Kidney capillary endothelial cell (primary cell): ENCODE measurements at places on chromosomes 4 and X.

GRCh38 chrX:57528670-57529255 lies 63.0 kb upstream of the ZXDB start:
- DNase-seq = no peak

GRCh38 chr4:90495936-90496335 lies 368.7 kb downstream of the CCSER1 start:
- DNase-seq = no peak

DNA sequence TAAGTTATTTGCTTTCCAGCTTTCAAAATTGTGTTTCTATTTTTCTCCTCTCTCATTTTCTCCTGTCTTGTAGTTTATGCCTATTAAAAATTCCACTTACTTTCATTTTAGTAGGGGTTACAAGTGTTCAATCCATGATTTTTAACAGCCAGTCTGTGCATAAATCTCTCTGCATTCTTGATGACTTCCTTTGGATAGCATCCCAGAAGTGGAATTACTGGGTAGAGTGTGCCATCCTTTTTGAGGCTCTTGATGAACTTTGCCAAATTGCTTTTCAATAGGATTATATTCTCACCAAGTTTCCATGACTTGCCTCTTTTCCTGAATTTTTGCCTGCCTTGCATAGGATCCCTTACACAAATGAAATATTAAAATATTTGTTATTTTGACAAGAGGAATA lies 58.5 kb downstream of the DIPK2B start:
- DNase-seq = no peak

DNA sequence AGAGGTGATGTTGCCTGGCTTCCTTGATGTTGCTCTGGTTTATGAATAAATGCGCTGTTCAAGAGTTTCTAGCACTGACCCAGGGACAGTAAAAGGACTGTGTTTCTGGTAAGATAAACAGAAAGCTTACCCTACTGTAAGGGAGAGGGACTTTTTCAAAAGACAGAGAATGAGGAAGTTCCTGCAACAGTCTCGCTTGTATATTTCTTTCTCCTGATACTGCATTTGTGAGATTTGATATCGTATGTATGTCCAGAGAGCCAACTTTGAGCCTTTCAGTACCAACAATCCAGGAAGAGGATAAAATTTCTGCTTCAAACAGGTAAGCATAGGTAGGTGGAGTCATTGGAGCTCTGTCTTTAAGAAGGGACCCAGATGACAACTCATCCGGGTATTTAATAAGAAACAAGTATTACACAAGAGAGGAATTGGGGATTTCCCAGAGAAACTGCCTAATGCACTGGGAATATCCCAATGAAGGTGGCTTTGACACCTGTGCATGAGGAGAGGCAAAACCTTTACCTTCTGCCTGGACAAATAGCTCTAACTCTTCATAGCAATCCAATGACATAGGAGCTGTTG lies 773 bp downstream of the DAPP1 start:
- DNase-seq = no peak

DNA sequence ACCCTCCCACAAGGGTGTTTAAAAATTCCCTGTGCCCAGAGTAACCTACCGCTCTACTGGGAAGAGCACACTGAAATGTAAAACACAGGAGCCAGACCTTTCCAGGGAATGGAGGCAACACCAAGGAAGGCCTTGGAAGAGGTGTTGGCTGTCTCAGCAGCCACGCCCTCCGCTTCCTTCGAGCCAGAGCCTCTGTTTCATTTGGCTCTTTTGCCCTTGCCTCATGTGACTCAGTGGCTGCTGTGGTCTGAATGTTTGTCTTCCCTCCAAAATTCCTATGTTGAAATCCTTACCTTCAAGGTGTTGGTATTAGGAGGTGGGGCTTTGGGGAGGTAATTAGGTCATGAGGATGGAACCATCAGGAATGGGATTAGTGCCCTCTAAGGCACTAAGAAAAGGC lies 11.3 kb downstream of the SCD5 start:
- no peak for DNase-seq

DNA sequence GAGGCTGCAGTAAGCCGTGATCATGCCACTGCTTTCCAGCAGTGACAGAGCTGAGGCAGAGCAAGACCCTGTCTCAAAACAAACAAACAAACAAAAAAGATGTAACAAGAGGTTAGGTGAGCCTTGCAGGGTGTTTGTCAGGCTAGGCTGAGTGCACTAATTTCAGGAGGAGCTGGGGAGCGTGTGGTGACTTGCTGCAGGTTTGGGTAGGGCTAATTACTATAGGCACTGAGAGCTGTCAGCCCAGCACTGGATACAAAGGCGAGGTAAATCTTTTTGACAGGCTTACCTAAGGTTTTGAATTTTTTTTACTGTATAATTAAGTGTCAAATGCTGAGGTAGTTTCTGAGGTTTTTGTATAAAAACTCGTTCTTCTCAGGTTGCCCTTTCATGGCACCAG lies 29.8 kb upstream of the SH3D19 start:
- DNase-seq = no peak

DNA sequence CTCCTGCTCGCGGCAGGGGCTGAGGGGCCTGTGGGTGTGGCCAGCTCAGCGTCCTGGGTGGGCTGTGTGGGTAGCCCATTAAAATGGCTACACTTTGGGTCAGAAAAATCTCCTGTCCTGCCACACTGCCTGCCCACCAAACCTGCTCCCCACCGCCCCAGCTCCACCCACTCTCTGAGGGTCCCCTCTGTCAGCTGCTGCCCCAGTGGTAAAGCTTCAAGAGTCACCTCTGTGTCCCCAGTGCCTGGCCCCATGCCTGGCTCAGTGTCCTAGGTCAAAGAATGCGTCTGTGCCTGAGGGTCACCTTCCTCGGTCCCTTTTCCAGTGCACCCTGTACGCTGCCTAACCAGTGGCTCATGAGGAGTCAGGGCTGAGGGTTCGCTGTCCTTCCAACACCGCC lies 24.9 kb upstream of the TADA2B start:
- DNase-seq = no peak

DNA sequence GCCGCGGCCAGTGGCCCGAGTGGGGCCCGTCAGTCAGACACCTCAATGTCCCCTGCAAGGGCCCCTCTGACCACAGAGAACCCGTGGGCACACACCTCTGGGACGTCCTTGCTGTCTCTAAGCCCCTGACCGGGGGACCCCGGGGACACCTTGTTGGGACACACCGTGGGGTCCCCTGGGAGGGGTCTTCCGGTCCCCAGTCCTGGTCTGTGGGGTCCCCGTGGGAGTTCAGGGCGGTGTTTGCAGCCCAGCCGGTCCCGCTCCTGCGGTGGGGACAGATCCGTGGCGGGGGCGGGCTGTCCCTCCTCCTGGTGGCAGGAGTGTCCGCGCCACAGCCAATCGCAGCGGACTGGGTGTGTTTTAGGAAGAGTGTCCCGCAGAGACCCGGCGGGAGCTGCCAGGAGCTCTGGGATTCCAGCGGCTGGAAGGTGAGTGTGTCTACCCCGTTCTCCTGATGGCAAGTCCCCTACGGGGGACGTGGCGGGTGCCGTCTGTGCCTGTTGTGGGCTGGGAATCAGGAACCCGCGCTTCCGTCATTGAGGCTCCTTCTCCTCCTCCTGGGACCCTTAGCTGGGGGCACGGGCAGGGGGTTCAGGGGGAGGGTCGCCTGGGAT lies 5.1 kb upstream of the PLCXD1 start:
- no peak for DNase-seq

- DNase-seq = no peak
Measured at GRCh38 chr4:89242864-89243732, 64.5 kb downstream of the GPRIN3 start.
